ENCODE measurements at places on chromosomes 3 and 15.
A peak's percentile ranks its signal among the peaks of the same experiment; 100 is the strongest.

DNA sequence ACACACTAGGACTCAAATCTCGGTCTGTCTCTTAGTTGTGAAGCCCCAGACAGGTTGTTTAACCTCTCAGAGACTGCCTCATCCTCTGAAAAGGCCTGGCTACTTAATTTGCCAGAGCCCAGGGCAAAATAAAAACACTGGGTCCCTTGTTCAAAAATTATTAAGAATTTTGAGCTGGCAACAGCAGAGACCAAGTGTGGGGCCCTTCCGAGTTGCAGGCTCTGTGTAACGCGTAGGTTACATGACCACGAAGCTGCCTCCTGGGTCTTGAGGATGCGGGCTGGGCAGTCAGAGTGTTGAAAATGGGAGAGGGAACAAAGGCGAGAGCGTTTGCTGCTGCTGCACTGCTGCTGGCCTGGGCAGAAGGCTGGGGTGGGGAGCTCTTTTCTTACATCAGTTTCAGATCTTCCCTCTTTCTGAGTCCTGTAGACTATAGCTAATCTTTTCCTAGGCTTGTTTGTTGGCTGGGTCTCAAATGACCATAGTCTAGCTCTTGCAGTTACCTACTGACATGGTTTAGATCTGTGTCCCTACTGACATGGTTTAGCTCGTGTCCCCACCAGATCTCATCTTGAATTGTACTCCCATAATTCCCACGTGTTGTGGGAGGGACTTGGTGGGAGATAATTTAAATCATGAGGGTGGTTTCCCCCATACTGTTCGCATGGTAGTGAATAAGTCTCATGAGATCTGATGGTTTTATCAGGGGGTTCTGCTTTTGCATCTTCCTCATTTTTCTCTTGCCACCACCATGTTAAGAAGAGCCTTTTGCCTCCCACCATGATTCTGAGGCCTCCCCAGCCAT, 49.9 kb downstream of the CLEC3B start:
- DNase-seq = peak; percentile 58

DNA sequence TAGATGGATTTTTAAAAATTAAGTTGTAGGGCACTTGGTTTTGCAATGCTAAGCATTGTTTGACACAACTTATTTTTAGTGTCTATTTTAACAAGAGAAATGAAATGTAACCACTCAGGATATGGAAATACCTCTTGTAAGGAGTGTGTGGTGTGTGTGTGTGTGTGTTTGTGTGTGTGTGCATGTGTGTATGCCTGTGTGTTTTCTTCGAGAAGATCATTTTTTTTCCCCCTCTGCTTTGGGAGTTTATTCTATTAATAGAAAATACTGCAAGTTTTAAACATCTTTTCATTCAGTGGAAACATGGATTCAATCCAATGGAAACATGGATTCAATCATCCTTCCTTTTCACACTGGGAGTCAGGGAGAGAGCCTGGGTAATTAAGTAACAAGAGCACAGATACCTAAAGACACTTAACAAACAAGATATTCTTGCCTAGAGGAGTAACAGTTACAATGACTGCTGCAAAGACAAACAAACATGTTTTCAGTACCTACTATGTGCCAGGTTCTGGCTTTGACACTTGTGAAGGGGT, 567.2 kb upstream of the TBL1XR1 start:
- DNase-seq = no peak

- DNase-seq = no peak
These were observed 25.6 kb upstream of the LDHAL6B start for GRCh38 chr15:59180945-59181600.

DNA sequence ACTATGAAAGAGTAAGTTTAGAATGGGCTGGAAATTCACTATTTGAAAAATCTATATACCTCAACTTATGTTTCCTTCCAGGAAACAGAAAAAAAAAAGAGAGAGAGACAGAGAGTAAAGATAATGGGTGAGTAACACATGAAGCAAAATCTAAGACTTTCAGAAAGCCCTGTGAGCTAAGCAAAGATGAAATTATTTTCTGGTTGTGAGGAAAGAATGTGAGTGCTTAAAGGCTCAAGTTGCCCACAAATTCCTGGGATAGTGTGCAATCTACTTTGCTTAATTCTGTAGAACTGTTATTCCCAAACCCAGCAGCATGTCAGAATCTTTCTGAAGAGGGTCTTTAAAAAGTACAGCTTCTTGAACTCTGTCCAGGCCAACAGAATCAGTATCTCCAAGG, 337.7 kb upstream of the AGTR1 start:
- no peak for DNase-seq

DNA sequence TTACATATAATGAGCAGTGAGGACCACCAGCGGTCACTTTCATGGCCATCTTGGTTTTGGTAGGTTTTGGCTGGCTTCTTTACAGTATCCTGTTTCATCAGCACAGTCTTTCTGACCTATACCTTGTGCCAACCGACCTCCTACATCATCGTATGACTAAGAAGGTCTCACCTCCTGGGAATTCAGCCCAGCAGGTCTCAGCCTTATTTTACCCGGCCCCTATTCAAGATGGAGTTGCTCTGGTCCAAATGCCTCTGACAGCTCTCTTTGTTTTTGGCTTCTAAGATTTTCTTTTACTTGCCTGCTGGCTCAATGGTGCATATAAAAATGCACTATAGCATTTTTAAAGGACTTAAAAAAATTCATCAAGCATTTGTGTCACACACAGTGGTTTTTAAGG, 3.2 kb upstream of the MME start:
- DNase-seq = no peak

DNA sequence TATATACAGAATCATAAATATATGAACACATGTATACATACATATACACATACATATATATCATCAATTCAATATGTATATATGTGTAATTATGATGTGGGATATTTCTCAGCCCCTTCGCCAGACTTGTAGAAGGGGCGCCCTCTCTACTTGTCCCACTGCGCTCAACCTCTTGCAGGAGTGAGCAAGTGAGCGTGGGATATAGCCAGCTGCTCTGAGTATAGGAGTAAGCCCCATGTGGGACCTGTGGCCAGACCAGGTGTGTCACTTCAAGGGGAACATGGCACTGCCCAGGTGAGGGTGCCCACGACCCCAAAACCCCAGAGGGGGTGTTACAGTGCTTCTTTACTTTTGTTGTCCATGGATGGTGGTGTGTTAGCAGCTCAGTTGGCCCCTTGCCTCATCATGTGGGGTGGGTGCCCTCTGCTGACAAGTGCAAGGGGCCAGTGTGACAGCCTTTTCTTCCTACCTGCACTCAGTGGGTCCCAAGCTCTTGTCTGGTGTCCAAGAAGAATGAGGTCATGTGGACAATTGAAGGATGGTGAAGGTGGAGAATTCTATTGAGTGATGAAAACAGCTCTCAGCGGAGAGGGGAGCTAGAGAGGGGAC, 304.1 kb downstream of the UNC13C start:
- DNase-seq = no peak

DNA sequence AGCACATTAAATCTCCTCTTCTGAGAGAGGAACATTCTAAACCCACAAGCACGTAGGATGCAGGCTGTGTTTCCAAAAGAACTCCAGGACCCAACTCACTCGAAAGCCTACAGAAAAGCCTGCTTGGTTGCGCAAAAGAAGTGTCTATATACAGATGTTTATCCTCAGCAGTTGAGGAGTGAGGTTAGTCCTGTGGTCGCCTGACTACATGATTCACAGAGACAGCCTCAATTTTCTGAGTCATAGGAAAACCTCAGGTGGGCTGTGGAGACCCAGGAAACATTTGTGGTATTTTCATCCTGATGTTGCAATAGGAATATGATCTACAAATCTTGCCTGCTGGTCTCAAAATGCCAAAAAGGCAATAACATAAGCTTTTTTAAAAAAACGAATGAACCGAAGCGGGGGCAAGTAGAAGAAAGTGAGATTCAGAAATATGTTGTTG, 183.8 kb upstream of the THRB start:
- peak; percentile 96 for DNase-seq

- no peak for DNase-seq
These were observed 70.4 kb downstream of the CHDH start for GRCh38 chr3:53775834-53776251.

DNA sequence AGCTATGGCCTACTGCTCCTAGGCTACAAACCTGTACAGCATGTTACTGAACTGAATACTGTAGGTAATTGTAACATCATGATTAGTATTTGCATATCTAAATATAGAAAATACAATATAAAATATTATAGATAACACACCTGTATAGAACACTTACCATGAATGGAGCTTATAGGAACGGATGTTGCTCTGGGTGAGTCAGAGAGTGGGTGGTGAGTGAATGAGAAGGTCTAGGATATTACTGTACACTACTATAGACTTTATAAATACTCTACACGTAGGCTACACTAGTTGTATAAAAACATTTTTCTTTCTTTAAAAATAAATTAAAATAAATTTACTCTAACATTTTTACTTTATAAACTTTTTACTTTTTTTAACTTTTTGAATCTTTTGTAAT, 224.0 kb upstream of the CBLB start:
- DNase-seq = no peak

GRCh38 chr3:169952045-169952444, 14.6 kb upstream of the SEC62 start:
- DNase-seq = no peak

- no peak for DNase-seq
These were observed 39.6 kb upstream of the CTNNB1 start for GRCh38 chr3:41159588-41160189.

DNA sequence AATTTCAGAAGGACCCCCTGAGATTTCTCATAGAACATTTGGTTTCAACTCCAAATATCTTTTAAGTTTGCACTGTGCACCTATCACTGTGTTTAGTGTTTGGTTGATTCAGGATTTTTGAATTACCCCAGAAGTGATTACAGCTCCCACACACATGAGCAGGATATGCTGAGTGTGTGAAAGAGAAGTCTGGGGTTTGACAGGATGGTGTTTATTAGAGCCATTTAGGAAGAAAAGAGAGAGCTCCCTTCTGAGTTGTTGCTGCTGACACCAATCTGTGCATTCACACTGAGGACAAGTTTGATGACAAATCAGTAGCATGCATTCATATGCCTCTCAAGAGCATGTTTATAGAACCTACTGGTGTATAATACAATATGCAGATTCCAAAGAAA, 118.1 kb downstream of the RPL22L1 start:
- DNase-seq = no peak

DNA sequence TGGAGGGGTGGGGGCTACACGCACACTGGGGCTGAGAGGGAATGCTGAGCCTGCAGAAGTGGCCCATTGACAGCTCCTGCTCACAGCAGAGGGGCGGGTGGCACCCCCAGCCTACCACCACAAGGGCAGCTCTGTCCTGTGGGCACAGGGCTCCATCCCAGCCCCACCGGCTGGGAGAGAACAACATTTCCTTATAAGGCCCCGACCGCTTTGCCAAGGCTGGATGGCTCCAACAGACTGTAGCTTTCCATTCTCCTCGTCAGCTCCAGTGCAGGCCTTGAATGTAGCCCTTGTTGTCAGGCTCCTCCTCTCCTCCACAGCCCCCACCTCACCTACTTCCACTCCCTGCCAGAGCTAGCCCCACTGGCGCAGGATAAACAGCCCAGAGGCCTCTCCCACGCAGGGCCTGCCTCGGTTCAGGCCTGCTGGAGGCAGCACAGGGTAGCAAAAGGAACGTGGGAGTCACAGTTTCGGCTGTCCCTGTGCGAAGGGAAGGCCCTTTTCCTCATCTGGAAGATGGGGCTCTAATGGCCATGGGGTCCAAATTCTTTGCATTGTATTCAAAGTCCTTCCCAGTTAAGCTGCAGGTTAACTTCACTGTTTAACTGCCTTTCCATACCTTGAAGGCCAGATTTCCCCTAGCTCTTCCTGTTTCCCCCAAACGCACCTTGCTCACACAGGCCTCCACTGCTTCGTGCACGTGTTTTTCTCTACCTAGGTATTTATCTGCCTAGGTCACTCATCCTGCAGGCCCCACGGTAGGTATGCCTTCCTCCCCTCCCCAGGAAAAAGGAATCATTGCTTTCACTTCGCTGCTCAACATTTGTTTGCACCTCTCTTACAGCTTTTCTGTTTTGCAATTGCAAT, 101.6 kb upstream of the LPP start:
- no peak for DNase-seq

Measured in common myeloid progenitor, CD34-positive (primary cell).